ENCODE measurements at places on chromosomes 13 and 19.

DNA sequence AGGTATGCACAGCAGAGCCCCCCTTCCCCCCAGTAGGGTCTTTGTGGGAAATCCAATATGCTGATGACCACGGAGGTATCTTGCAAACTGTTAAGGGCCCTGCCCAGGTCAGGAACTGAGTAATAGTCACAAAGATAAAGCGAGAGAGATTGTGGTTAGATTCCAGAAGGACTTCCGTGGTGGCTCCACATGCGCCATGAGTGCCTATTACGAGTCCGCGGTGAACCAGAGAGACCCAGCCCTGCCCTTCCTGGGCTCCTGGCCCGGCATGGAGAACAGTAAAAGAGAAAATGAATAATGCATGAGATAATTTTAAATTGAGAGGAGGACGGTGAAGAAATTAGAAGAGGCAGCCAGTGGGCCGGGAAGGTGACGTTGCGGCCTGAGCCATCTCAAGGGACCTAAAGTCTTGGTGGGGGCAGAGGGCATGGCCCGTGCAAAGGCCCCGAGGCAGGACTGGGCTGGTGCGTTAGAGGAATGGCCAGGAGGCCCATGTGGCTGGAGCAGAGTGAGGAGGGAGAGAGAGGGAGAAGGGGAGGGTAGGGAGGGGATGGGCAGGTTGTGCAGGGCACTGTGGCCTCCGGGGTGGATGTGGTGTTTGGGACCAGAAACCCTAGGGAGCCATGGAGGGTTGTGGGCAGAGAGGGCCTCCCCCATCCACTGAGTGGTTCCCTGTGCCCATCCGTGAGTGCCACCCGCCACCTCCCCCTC, 46.6 kb upstream of the NFIC start:
- DNase-seq: no peak

DNA sequence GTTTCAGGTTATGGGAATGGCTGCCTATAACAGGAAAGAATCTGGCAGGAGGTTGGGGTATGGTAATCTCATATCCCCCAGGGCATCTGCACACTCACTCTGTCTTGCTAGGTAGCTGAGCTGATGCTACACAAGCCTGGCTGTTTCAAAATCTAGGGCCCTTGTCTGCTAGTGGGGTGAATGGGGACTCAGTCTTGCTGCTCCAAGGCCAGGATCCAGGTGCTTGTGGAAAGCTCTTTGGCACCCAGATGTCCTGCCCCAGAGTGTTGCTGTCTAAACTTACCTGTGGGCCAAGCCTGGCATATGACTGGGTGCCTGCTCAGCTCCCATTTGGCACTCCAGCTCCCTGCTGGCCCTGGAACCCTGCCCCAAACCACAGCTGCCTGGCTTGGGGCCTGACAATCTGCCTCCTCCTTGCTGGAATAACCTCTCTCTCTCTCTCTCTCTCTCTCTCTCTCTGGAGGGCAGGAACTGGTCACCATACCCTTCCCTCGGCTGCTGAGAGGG, 158.1 kb upstream of the TSC22D1 start:
- DNase-seq: no peak

- no peak for DNase-seq
These were observed 6.9 kb downstream of the TBXA2R start for GRCh38 chr19:3599776-3600187.

DNA sequence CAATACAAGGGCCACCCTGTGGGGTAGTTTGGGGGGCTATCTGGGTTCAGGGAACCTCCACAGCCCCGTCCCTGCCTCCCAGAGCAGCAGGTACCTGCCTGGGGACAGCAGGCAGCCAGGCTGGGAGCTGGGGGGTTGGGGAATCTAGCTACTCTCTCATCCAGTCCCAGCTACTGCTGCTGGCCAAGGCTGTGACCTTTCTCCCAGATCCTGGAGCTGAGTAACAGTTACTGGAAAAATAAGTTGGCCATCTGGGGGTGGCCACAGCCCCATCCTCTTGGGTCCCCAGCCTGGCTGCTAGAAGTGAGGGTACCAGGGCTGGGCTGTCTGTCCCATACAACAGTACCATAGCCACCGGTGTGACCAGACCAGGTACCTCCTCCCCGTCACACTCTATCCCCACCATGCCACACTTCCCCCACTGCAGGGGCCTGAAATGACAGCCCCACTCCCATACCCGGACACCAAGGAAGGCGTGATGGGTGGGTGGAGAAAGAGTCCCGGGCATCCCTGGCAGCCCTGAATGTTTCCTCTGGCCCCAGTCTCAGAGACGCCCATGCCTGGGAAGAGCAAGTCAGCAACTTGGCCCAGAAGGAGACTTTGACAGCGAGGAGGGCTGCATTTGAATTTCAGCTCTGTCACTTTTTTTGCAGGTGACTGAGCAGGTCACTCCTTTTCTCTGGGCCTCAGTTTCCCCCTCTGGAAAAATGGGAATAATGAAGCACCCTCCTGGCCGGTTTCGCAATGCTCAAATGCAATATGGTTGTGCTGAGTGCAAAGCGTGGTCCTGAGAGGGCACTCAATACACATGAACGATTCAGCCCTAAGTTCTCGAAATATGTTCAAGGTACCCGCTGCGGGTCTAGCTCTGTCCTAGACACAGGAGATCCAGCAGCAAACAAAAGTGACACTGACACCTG, 30.7 kb upstream of the NFIC start:
- no peak for DNase-seq

DNA sequence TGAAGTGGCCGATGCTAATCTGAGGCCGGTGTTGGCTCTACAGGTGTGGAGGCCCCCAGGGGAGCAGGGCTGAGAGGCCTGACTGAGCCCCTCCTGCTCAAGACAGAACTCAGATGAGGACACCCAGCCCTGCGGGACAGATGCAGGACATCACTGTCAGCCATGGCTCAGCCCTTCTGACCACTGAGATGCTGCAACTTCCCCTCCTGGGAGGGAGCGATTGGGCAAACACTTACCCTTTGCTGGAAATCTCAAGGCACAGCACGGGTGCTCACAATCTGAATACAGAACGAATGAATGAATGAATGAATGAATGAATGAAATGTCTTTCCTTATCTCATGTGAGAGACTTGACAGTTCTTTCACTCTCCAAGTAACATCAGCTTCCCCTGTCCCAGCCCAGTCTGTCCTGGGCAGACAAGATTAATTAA, 3.5 kb upstream of the SIGLEC7 start:
- no peak for DNase-seq

GRCh38 chr19:37986048-37986750, 79.2 kb downstream of the SIPA1L3 start:
- no peak for DNase-seq

GRCh38 chr19:1094655-1094977, 559 bp downstream of the POLR2E start:
- DNase-seq: no peak

GRCh38 chr19:13797870-13798269, 2.6 kb downstream of the ZSWIM4 start:
- DNase-seq: no peak

GRCh38 chr13:25992076-25992475, 59.7 kb downstream of the SHISA2 start:
- no peak for DNase-seq

DNA sequence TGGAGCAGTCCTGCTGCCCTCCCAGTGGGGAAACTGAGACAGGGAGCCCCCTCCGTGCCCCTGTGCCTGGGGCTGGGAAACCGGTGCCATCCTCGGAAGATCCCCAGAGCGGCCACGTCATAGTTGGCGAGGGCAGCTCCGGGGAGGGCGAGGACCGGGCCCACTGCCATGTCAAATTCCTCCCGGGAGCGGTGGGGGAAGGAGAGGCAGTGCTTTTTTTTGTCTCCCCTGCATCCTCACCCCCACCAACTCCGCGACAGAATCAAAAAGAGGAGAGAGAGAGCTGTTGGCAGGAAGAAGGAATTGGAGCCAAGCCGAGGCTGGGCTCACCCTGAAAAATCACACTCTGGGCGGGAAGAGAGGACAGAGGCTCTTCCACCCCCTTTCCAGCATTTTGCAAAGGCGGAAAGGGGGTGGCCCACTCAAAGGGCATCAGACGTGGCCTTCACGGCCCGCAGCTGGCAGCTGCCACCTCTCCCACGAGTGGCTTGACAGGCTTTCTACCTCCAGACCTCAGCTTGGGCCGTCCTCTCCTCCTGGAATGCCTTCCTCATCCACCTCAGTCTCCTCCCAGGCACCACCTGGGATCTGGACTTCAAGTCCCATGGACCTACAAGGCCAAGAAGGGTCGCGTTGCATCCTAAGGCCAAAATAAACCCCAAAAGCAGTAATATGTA, 19.6 kb upstream of the NFIC start:
- DNase-seq: no peak

DNA sequence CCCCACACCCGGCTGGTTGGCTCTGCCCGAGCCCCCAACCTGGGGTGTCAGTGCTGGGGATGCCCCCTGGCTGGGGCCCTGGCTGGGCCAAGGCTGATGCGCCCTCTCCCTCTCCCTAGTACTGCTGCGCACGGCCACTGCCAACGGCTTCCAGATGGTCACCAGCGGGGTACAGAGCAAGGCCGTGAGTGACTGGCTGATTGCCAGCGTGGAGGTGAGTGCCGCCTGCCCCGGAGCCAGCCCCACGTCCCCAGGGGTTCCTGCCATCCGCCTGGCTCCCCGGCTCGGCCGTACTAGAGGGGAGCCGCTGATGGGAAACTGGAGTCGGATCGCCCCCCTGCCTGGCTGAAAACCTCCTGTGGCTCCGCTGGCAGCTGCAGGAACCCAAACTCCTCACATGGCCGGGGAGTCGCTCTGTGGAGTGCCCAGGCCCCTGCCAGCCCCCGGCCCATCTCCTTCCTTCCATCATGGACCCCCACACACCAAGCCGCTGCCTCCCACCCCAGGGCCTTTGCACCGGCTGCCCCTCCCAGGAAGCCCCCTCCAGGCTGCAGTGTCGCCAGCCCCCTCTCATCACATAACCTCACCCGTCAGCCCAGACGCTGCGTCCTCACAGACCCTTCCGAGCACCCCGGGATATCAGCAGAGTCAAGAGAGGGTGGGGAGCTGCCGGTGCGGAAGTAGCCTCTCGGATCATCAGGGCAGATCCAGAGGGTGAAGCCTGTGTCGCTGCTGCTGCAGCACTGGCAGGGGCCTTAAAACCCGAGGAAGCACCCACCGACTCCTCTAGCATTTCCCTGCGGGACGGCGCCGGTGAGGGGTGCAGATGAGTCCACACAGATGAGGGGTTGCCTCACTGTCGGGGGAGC, 10.6 kb downstream of the NCLN start:
- DNase-seq: no peak

GRCh38 chr19:41001243-41001971, 10.3 kb downstream of the CYP2B6 start:
- DNase-seq: no peak

GRCh38 chr13:79802389-79803085, 321.6 kb downstream of the NDFIP2 start:
- DNase-seq: no peak

GRCh38 chr13:45180713-45181601, 19.9 kb downstream of the KCTD4 start:
- DNase-seq: no peak

GRCh38 chr13:43725460-43725859, 61.3 kb downstream of the ENOX1 start:
- no peak for DNase-seq

DNA sequence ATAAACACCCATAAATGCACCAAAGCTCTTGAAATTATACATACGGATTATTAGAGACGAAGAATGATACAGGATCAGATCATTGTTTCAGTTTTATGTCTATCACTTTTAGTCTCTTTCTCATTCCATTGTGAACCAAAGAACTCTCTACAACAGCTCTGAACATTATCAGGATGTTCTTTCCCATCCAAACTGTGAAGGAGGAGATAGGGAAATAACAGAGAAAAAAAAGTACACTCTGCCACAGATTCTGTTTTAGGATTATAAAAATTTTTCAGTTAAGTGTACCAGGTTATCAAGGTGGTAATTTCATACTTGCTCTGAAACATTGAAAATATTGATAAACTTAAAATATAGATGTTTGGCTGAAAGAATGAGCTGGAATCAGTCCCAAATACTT, 270.9 kb downstream of the MZT1 start:
- no peak for DNase-seq

DNA sequence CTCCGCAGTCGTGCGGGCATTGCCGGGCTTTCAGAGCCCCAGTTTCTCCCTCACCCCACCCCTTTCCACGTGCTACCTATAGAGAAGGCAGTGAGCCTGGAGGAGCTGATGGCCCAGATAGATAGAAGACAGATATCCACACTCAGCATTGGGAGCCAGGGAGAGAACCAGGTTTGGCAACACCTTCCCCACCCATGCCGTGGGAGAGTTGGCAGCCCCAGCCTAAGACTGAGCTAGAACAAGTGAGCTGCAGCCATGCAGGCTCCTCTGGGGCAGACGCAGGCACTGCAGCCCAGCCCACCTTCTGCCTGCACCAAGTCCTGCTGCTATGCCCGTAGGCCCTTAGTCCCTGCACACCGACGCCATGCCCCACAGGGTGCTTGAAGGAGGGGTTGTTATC, 10.3 kb upstream of the KRTDAP start:
- no peak for DNase-seq

- DNase-seq: no peak
These were observed 112.9 kb downstream of the LRCH1 start for GRCh38 chr13:46665633-46666482.

DNA sequence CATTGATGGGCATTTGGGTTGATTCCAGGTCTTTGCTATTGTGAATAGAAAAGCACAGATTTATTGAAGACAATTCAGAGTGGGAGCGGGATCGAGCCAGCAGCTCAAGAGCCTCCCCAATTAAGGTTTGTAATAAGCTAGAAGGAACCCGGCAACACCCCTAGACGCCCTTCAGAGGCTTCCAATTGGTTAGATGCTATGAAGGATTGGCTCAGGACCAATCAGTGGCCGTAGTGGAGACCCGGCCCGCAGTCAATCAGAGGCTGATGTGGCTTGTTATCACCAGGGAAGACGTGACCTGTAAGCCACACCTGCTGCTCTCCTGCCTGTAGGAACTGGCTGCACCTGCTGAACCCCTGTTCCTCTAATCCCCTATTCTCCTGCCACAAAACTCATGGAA, 14.6 kb downstream of the SIGLEC11 start:
- no peak for DNase-seq

- no peak for DNase-seq
These were observed 9.5 kb downstream of the HOMER3 start for GRCh38 chr19:18931316-18932162.

DNA sequence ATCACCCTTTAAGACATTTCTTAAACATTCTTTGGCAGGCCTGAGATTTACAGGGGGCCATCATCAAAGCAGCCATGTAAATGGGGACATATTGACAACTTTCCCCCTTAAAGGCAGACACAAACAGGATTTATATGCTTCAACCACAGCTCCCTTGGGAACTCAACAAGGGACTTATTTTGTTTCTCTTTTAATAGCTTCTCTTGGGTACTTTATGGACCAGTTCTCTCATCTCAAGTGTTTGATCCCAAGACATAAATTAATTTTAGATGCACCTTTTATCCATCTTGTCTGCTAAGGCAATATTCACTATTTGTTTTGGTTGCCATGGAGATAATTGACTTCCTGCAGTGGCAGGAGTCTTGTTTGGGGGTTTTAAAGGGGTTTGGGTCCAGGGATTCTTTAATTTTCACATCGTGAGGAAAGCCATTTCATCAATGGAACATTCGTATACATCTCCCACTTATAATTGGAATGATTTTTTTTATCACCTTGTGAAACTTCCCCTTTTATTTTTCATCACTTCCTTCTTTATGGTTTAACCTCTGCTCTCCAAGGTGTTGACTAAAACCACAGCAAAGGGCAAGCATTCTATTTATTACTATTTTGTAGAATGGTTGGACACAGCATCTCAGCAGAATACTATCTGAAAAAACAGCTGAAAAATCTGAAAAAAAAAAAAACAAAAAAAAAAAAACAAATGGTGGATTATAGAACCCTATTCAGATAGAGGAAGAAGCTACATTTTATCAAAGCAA, 726.0 kb downstream of the DIAPH3 start:
- DNase-seq: no peak

GRCh38 chr13:41976476-41976875, 15.6 kb upstream of the VWA8 start:
- DNase-seq: no peak
